ENCODE measurements at places on chromosomes 12 and 14.

DNA sequence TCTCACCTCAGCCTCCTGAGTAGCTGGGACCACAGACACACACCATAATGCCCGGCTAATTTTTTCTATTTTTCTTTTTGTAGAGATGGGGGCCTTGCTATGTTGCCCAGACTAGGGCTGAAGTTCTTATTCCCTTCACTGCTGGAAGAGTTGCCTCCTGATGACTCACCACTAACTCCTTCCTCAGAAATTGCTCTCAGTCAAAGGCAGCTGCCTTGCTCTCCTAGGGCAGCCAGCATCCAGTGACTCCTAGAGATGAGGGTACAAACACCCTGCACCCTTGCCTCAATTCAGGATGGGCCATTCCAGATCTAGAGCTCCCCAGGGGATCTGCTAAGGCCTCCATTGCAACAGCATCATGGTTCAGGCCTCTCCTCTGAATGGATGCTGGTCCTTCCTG is 54.0 kb upstream of the RASSF8 start:
- DNase-seq = peak; percentile 10

DNA sequence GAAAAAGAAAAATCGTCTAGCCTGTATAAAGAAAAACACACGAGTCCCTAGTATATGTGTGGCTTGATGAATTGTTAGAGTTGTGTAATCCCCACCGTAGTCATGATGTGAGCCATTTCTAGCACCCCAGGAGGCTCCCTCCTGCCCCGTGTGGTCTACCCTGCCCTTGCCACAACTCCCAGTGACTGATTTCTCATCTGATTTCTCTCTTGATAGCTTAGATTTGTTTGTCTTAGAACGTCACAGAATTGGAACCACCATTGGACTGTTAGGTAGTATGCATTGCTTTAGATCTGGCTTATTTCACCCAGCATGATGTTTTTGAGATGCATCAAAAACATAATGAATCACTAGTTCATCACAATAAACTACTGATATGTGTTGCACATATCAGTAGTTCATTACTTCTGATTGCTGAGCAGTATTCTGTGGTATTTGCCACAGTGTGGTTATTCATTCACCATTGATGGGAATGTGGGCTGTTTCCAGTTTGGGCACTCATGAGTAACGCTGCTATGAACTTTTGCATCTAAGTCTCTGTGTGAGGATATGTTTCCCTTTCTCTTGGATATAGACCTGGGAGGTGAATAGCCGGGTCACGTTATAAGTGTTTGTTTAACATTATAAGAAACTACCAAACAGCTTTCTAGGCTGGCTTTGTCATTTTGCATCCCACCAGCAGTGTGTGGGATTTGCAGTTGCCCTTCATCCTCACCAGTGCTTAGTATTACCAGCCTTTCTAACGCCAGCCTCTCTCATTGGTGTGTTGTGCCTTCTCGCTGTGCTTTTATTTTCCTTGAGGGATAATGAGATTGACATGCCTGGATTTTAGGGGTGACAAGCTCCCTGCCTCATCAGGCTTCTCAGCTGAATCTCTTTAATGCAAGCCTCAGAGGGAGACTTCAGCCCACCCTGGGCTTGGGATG is 31.9 kb upstream of the NCOR2 start:
- DNase-seq = peak; percentile 39

DNA sequence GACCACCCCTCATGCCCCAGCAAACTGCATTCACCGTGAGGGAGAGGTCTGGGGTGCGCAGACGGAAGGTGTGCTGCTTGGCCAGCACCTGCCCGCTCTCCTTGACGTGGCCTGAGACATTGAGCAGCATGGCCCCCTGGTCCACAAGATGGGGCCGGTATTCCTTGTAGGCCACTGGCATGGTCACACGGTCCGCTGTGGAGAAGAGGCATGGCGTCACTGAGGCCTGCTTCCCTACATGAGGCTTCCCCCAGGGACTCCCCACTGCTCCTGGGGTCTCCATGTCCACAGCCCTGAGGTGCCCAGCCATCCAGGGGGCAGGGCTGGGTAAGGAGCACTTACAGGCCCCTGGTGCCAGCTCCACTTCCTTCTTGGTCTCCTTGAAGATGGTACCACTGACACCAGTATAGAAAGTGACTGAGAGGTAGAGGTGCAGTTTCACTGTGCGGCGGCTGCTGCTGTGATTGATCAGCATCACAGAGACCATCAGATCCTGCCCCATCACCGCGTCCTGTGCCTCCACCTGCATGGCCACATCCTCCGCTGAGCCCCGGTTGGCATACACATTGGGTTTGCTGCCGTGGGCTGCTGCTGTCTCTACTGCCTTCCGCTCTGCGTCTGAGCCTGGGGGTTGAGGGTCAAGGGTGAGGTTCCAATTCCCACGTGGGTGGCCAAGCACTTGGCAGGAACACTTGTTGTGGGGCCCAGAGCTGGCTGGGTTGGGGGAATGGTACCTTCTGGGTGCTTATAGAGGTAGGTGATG is 8.2 kb downstream of the TGM1 start:
- DNase-seq = no peak

DNA sequence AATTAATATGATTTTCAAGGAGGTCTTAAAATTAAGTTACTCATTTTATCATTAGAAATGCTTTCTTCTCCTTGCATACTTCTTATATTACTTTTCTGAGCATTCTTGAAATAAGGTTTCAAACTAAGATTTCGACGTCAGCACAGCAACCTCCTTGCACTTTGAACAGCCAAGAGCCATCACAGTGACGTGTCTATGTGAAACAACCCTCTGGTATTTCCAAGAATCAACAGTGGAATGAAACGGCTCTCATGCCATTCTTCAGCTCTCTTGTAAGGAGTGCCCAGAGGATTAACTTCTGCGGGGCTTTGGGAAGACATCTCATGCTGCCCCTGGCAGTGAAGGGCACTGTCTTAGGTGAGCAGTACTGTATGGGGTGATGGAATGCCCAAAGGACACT is 109.2 kb downstream of the EFCAB11 start:
- DNase-seq = peak; percentile 72

DNA sequence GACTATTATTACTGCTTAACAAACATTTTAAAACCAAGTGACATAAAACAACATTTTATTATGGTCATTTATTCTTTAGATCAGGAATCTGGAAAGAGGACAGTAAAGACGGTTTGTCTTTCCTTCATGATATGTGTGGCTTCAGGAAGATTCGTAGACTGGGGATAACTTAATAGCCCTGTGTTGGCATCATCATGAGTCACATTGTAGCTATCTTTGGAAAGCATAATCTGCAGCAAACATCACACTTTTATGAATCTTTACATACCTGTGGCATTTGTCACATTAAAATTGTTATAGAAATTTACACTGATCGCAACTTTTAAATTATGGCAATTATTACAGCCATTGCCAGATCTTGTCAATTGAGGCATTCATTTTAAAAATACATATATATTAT is 397.1 kb downstream of the NOVA1 start:
- DNase-seq = no peak

GRCh38 chr12:108798551-108799221 is 58.7 kb downstream of the SSH1 start:
- peak; percentile 48 for DNase-seq

DNA sequence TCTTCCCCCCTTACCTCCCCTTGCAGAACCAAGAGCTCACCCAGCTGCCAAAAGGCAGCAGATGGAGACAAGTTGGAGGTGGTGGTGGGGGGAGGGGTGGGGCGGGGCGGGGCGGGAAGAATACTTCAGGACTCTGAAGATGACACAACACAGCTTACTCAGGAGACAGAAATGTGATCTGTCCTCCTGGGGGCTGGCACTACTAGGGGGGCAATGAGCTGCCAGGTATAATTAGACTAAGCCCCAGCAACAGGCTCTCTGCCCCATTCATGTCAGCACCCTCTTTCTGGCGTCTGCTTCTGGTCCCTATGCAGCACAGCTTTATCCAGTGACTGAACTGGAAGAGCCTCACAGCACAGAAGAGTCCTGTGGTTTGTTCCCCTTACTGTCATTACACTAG is 407.0 kb downstream of the MED13L start:
- DNase-seq = no peak

DNA sequence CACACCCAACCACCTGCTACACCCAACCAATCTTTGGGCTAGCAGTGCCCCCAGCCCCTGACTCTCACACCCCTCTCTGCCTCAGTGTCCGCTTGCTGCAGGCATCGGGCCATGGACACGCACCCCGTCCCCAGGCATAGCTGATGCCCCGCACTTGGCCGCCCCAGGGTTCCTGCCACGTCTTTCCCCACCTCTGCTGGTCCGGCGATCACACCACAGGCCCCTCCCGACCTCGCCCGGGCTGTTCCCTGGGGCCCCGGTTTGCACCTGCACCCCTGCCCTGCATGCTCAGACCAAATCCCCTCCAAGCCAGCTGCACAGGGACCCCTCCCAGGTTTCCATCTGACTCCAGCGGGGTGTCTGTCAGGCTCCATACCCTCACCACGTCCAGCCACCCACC is 38.3 kb downstream of the BEGAIN start:
- DNase-seq = no peak

GRCh38 chr12:72774023-72774422 is 501.9 kb downstream of the TRHDE start:
- DNase-seq = no peak

GRCh38 chr12:128871516-128871892 is 18.2 kb downstream of the GLT1D1 start:
- DNase-seq = no peak

- no peak for DNase-seq
These were observed 19.1 kb downstream of the DACT1 start for GRCh38 chr14:58656671-58657411.

- DNase-seq = no peak
These were observed 5.2 kb downstream of the DCN start for GRCh38 chr12:91177381-91177780.

DNA sequence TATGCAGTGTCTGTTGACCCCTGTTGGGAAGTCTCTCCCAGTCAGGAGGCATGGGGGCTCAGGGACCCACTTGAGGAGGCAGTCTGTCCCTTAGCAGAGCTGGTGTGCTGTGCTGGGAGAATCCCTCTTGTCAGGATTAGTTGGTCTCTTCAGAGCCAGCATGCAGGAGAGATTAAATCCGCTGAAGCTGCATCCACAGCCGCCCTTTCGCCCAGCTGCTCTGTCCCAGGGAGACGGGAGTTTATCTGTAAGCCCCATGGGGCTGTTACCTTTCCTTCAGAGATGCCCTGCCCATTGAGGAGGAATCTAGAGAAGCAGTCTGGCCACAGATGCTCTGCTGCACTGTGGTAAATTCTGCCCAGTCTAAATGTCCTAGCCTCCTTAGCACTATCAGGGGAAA is 13.1 kb upstream of the KLRC1 start:
- no peak for DNase-seq

Data from AG08396 (cell line).